Pancreas (tissue), 10 donors: ENCODE measurements at places on chromosomes 2 and 18.

- H3K4me3 ChIP-seq, result no peak overlapping the region
- no peaks in the 10 kb centered on the region for H3K4me1 ChIP-seq
- H3K36me3 ChIP-seq, result no peaks in the 10 kb centered on the region
- DNase-seq, result peak; percentile 61
- no peak overlapping the region for H3K27ac ChIP-seq
- no peaks in the 10 kb centered on the region for H3K27me3 ChIP-seq
These were observed 10.5 kb downstream of the CROCC2 start for GRCh38 chr2:240916571-240917008.

GRCh38 chr18:3051718-3052410 lies 38.9 kb upstream of the LPIN2 start:
- peaks cover 13% of the 10 kb centered on the region for H3K4me1 ChIP-seq
- H3K27me3 ChIP-seq, result no peaks in the 10 kb centered on the region
- H3K27ac ChIP-seq, result no peak overlapping the region
- no peaks in the 10 kb centered on the region for H3K36me3 ChIP-seq
- DNase-seq, result peak; percentile 34

GRCh38 chr18:8049147-8049546 lies 482.0 kb downstream of the PTPRM start:
- H3K4me1 ChIP-seq, result no peaks in the 10 kb centered on the region
- no peaks in the 10 kb centered on the region for H3K36me3 ChIP-seq
- H3K27me3 ChIP-seq, result no peaks in the 10 kb centered on the region
- H3K27ac ChIP-seq, result no peak overlapping the region
- no peak for DNase-seq
- H3K4me3 ChIP-seq, result no peak overlapping the region

DNA sequence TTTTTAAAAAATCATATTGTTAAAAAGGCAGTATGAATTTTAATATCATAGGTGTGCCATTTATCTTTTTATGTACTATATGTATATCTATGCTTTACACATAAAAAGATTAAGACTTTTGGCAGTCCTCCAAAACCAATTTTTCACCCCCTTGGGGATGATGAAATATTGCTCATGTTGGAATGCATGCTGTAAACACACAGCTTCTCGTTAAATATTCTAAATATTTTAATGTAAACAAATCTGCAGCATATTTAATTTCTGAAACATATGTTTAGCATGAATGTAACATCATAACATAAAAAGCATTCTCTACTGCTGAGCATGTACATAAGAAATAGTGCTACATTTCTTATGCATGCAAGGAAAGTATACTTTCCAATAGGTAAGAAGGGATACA lies 484.3 kb upstream of the LRATD1 start:
- DNase-seq, result no peak
- H3K36me3 ChIP-seq, result no peaks in the 10 kb centered on the region
- no peak overlapping the region for H3K27ac ChIP-seq
- no peak overlapping the region for H3K4me3 ChIP-seq

- DNase-seq, result no peak
- no peak overlapping the region for H3K27ac ChIP-seq
- H3K4me3 ChIP-seq, result no peak overlapping the region
- no peaks in the 10 kb centered on the region for H3K4me1 ChIP-seq
- H3K36me3 ChIP-seq, result no peaks in the 10 kb centered on the region
- H3K27me3 ChIP-seq, result no peaks in the 10 kb centered on the region
These were observed 48.7 kb upstream of the C1GALT1C1L start for GRCh38 chr2:43724728-43725526.

DNA sequence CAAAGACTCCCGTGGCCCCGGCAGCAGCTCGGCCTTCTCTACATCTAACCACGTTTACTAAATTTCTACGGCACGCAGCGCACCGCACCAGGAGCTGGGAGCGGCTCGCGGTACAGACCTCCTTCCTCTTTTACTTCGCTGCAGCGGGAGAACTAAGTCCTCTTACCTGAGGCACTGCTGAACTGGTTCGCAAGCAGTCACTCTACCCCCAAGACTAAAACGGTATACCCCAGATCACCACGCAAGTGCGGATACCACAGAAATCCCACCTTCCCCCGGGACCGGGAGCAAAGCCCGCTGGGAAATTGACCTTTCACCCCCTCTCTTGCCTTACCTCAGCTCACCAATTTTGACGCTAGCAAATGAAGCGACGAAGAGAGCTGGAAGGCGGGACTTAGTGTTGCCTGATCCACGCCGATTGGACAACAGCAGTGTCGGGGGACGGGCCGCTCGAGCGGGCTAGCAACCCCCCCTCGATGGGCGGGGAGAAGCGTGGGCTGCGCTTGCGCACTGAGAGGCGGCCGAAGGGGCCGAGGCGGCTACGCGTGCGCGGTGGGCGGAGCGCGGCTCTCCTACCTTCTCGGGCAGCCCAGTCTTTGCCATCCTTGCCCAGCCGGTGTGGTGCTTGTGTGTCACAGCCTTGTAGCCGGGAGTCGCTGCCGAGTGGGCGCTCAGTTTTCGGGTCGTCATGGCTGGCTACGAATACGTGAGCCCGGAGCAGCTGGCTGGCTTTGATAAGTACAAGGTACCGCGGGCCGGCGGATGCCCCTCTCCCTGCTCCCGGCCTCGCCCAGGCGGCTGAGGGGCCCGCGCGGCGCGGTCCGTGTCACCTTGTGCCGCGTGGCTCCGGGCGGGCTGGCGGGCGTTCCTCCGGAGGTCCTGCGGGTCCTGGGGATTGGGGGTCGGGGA lies at the start of gene SELENOI:
Gene SELENOI (plus strand): TSS at position 599 of the 909 bp plus-strand sequence. CDS start 90 bp downstream, at position 689.
- peak within 1 kb of the TSS; percentile 89 for H3K27ac ChIP-seq
- H3K27me3 ChIP-seq, result no peaks in the 10 kb centered on the region
- peak; percentile 99 for DNase-seq
- H3K36me3 ChIP-seq, result no peaks in the 10 kb centered on the region

- H3K27me3 ChIP-seq, result no peaks in the 10 kb centered on the region
- no peak overlapping the region for H3K4me3 ChIP-seq
- H3K36me3 ChIP-seq, result no peaks in the 10 kb centered on the region
These were observed 258.4 kb downstream of the CELF4 start for GRCh38 chr18:37307181-37307580.

- H3K27me3 ChIP-seq, result no peaks in the 10 kb centered on the region
- no peak overlapping the region for H3K4me3 ChIP-seq
- H3K36me3 ChIP-seq, result no peaks in the 10 kb centered on the region
- H3K27ac ChIP-seq, result no peak overlapping the region
- no peak for DNase-seq
- H3K4me1 ChIP-seq, result no peaks in the 10 kb centered on the region
These were observed 38.4 kb downstream of the PPM1B start for GRCh38 chr2:44207102-44207501.

DNA sequence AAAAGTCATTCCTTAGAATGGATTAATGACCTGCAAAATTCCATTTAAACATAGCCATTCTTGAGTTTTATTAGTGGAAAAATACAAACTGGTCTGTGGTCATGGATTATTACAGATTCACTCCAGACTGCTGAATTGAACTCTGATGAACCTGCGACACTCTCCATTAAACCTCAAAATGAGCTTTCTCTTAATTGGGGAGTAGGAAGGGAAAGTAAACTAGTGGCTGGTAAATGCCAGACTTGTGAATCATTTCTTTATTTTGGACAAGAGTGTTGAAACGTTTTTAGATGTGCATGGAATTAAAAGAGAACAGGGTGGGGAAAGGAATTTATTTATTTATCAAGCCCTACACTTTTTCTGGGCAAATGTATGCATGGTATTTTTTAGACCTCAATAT lies 321.2 kb upstream of the FANCL start:
- peaks cover 5% of the 10 kb centered on the region for H3K27me3 ChIP-seq
- no peak for DNase-seq
- H3K27ac ChIP-seq, result no peak overlapping the region
- no peaks in the 10 kb centered on the region for H3K4me1 ChIP-seq
- H3K36me3 ChIP-seq, result no peaks in the 10 kb centered on the region

DNA sequence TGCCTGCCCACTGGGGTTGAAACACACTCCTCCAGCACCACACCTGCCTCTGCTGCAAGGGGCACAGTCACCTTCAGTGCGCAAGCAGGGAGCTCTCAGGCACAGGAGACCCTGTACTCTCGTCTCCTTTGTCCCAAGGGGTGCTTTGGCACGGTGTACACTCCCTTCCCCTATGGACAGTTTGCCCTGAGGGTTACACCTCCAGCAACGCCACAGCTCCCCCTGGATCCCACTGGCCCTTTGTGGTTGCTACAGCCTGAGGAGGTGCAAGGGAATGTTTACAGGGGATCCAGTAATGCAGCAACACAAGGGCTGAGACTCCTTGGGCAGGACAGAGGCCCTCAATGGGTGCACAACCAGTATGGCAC lies 45.2 kb upstream of the FAM117B start:
- no peak overlapping the region for H3K27ac ChIP-seq
- no peak for DNase-seq
- no peak overlapping the region for H3K4me3 ChIP-seq
- H3K4me1 ChIP-seq, result peaks cover 6% of the 10 kb centered on the region

DNA sequence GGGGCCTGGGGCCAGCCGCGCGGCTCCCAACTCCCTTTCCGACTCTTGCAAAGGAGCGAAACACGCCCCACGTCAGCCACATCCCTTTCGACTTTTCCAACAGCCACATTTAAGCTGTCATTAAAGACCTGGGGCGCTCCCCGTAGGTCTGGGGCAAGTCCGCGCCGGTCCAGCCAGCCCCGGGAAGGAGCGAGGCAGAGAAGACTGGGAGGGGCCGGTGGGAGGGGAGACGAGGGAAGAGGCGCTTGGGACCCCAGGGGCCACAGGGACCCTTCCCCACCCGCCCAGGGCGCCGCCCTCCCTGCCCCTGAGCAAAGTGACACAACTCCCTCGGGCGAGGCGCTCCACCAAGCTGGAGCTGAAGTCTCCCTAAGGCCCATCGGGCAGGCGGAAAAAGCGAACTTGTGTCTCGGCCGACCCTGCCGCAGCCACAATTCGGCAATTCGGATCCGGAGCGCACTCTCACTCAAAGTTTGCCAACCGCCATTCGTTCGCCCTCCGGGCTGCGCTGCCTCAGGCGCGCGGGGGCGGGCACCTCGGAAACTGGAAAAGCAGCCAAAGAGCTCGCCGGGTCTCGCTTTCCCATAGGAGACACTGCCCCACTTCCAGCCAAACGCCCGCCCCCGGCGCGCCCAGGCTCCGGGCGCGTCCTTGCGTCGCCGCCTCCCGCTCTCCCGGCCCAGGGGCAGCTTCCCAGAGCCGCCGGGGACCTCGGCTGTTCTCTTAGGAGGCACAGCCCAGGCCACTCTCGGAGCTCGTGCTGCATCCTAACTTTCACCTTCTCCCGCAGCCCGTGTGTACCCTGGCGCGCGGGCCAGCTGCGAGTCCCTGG lies 1.1 kb upstream of the KCTD1 start:
- peak overlapping the region; percentile 79 for H3K4me3 ChIP-seq
- H3K4me1 ChIP-seq, result peaks cover 23% of the 10 kb centered on the region
- peak; percentile 56 for DNase-seq

DNA sequence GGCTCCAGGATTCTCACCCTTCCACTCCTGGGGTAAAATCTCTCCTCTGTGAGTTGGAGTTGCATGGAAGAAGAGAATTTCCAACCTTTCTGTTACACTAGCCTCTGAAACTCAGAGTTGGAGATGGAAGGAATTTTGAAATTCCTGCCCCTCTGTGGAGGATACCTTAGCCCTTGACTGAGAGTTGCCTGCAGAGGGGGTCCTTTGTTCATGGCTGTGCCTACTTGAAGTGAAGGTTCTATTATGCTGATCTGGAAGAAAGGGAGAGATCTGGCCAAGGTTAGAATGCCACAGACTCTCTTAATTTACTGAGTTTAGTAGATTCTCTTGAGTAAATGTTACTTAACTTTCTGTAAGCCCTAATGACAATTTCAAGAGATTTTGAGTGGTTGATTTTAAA lies 626.6 kb upstream of the GYPC start:
- no peak overlapping the region for H3K27ac ChIP-seq
- no peaks in the 10 kb centered on the region for H3K4me1 ChIP-seq
- no peak overlapping the region for H3K4me3 ChIP-seq
- H3K36me3 ChIP-seq, result no peaks in the 10 kb centered on the region
- no peak for DNase-seq
- no peaks in the 10 kb centered on the region for H3K27me3 ChIP-seq

- no peaks in the 10 kb centered on the region for H3K27me3 ChIP-seq
- H3K4me1 ChIP-seq, result no peaks in the 10 kb centered on the region
- DNase-seq, result no peak
- H3K36me3 ChIP-seq, result no peaks in the 10 kb centered on the region
- no peak overlapping the region for H3K27ac ChIP-seq
- no peak overlapping the region for H3K4me3 ChIP-seq
These were observed 33.7 kb upstream of the LYPD6B start for GRCh38 chr2:149004836-149005235.

- H3K4me3 ChIP-seq, result peak overlapping the region; percentile 83
- peaks cover 14% of the 10 kb centered on the region for H3K4me1 ChIP-seq
- no peaks in the 10 kb centered on the region for H3K36me3 ChIP-seq
- DNase-seq, result no peak
- H3K27ac ChIP-seq, result peak overlapping the region; percentile 93
These were observed 781 bp upstream of the SLC5A6 start for GRCh38 chr2:27212626-27213471.

- no peak overlapping the region for H3K4me3 ChIP-seq
- no peaks in the 10 kb centered on the region for H3K4me1 ChIP-seq
- H3K27me3 ChIP-seq, result no peaks in the 10 kb centered on the region
- H3K27ac ChIP-seq, result no peak overlapping the region
- no peak for DNase-seq
These were observed 343.8 kb downstream of the CYRIA start for GRCh38 chr2:16321872-16322271.

- no peak for DNase-seq
- H3K36me3 ChIP-seq, result no peaks in the 10 kb centered on the region
- H3K27ac ChIP-seq, result no peak overlapping the region
- no peak overlapping the region for H3K4me3 ChIP-seq
These were observed 551.8 kb upstream of the SOX11 start for GRCh38 chr2:5140347-5140746.

DNA sequence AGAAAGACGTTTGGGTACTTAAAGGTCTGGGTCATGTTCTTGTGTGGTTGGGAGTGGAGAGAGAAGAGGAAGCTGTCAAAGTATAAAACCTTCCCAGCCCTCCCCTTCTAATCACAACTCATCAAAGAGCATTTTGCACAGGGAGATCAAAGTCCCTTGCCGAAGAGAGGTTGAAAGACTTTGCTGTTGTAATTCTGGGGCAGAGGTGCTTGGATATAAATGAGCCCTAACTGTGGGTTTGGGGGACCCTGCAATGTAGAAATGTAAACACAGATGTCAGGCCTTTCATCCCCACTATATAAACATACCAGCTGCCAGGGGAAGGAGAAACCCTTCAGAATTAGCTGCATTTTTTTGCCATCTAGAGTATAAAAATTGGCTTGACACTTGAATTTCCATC lies 182.1 kb downstream of the ETAA1 start:
- no peaks in the 10 kb centered on the region for H3K27me3 ChIP-seq
- DNase-seq, result no peak
- no peaks in the 10 kb centered on the region for H3K36me3 ChIP-seq

DNA sequence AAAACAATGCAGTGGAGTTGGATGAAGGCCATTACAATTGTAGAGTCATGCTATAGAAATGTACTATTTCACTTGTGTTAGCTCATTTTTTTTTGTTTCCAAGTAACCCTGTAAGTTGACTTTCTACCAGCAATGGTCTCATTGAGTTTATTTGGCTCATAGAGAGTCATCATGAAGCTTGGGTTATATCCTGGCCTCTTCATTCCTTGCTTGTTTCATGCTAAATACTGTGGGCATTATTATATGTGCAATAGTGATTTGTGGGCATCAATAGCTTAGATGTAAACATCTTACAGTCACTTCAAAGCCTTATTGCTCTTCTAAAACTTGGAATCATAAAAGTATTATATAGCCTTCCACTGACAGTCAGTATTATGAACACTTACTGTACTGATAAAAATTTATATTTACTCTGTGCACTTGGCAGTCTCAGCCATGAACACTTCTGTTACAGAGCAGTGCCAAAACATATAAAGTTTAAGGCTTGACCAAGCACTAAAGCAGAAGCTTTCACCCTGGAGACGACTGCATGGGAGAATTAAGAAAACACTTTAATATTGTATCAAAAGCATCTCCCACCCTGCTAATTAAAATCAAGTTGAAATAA lies 751.2 kb downstream of the SATB2 start:
- H3K27me3 ChIP-seq, result no peaks in the 10 kb centered on the region
- no peak overlapping the region for H3K27ac ChIP-seq
- no peak for DNase-seq
- no peak overlapping the region for H3K4me3 ChIP-seq
- no peaks in the 10 kb centered on the region for H3K36me3 ChIP-seq
